Bone marrow (tissue), 2 donors: ENCODE measurements at places on chromosomes 4 and X.
A peak's percentile ranks its signal among the peaks of the same experiment; 100 is the strongest.

- DNase-seq: no peak
Observed at GRCh38 chr4:81971637-81972381, 402.0 kb downstream of the HNRNPD start.

DNA sequence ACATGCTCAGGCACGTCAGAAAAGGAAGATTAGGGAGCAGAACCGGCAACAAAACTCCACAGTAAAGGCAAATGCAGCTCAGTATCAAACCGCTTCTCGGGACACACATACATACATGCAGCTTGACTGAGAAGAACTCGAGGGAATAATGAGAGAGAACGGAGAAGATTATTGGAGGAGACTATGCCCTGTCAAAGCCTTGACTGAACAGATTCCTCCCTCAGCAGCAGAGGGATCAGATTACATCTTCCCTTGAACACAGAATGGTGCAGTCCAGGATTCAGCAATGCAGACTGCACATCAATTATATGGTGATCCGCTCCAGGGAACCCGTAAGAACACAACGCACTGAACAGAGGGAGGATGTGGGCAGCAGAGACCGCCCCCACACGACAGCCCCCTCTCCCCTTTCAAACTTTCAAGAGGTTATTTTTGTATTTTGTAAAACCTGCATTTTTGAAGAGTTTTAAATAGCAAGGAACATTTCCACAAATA is 183.2 kb downstream of the FBXW7 start:
- no peak for DNase-seq

DNA sequence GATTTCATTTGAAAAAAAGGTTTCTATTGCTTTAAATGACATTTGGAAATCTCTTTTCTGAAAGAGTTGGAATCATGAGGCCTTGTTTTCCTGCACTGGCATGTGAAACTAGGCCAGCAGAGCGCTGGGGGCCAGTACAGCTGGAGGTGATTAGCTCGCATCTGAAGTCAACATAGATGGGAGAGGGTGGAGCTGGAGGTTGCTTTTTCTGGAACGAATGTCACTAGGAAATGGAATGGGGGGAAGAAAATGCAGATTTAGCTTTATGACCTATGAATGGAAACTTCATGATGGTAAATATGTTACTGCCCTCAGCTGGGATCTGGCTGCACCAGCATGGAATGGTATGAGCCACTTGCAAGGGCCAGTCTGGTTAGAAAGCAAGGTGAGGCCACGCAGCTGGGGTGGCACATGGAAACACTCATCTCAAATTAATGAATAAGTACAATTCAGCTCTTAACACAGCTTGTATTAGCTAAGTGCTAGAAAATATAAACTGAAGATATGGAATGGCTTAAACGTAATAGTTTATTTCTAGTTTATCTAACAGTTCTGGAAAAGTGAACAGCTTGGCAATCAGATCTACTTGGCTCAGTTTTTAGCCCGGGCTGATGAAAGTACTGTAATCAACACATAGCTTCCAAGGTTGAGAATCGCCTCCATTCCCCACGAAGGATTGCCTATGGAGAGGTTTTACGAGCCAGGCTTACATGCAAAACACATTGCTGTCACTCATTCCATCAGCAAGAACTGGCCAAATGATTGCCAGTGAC is 32.5 kb downstream of the SLC10A6 start:
- DNase-seq: no peak

GRCh38 chr4:187193141-187193540 is 469.5 kb upstream of the FAT1 start:
- DNase-seq: no peak

DNA sequence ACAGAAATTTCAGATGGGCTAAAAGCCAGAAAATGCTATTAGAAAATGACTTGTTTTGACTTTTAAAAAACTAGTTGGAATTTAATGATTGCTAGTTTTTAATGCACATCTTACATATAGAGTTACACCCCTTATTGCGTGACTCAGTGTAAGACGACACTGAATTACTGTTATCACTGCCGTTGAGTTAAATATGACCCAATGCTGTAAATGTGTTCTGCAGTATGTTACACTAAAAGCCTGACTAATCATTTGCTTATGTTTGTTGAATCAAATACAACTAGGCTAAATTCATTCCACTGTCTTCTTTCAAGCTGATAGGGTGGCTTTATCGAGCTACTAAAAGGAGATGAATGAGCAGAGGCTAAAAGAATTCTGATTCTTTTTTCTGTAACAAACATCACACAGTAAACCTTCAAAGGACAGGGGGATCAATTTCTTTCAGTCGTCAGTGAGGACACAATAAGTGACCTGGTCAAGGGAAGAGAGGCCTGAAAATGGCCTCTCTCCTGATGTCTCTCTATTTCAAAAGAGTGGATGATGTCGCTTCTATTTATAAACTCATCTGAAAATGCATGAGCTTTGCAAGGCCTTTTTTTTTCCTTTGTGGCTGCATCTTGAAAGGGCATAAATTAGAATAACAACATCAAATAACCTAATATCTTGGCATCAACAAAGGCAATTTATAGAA is 142.2 kb upstream of the KCNIP4 start:
- DNase-seq: no peak

- no peak for DNase-seq
Observed at GRCh38 chr4:63460075-63460474, 949.2 kb downstream of the TECRL start.

DNA sequence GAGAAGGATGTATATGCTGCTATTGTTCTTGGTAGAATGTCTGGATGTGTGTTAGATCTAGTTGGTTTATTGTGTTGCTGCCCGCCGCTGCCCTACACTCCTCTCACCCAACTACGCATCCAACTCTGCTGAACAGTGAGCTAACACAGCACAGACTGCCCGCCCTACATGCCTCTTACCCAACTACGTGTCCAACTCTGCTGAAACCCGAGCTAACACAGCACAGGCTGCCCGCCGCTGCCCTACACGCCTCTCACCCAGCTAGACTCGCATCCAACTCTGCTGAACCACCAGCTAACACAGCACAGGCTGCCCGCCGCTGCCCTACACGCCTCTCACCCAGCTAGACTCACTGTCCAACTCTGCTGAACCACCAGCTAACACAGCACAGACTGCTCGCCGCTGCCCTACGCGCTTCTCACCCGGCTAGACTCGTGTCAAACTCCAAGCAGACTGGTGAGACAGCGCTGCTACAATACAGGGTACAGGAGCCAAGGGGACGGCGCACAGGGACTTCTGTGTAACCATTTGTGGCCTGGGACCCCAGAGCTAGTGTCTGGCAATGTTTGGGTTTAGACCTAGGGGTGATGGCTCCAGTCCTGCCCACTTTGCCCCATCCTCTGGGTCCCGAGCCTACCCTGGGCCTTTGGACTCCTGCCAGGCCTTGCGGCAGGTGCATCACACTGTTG is 11.6 kb upstream of the CTBP1 start:
- DNase-seq: no peak

DNA sequence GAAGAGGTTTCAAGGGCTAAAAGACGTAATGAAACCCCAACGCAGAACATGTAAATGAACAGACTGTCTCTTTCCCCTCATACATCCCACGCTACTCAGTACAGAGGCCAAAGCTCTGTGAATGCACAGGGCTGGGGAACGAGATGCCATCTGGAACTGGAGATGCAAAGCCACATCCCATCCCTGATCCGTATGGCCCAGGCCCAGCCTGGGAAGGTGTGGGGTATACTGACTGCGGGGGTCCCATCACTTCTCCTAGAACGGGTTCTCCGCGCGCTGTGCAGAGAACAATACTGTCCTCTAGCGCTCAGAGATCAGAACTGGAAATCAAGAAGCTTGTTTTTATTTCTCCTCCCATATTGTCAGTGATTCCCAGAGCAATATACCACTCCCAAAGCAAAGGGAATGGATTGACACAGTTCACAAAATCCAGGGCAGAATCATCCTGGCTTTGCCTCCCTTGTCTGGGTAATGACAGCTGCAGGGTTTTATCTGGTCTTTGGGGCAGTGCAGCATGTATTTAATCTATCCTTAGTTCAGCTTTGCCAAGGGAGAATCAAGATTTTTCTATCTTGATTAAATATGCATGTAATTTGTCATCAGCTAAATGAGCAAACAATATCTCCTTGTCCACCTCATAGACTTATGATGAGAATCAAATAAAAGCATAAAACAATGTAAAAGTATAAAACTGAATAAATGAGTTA is 47.3 kb upstream of the TLR3 start:
- DNase-seq: no peak

- no peak for DNase-seq
Observed at GRCh38 chr4:141713185-141713584, 76.8 kb downstream of the IL15 start.

- DNase-seq: no peak
Observed at GRCh38 chr4:84578540-84579402, 4.2 kb upstream of the CDS1 start.

DNA sequence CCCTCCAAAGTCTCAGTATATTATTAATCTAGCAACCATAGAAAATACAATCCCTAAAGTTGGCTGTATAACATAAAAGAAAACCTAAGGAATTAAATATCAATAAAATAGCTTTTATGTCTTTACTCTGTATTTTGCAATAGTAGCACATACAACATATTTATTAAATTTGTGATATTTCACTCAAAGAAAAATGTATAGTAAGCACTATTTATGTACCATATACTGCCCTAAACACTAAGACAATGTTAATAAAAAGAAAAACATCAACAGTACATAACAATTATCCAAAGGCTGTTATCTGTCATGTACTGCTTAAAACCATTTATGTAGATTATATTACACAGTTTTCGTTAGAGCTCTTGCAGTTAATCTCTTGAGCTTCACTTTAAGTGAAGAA is 834.5 kb upstream of the INTU start:
- DNase-seq: no peak

GRCh38 chr4:88442689-88443191 is 14.2 kb upstream of the HERC5 start:
- no peak for DNase-seq

GRCh38 chr4:83276299-83277040 is 8.1 kb downstream of the COQ2 start:
- peak; percentile 51 for DNase-seq

DNA sequence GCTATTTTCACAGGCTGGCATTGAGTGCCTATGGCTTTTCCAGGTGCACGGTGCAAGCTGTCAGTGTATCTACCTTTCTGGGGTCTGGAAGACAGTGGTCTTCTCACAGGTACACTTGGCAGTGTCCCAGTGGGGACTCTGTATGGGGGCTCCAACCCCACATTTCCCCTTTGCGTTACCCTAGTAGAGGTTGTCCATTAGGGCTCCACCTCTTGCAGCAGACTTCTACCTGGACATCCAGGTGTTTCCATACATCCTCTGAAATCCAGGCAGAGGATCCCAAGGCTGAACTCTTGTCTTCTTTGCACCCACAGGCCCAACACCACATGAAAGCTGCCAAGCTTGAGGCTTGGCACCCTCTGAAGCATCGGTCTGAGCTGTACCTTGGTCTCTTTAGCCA is 735.7 kb upstream of the INTU start:
- no peak for DNase-seq

DNA sequence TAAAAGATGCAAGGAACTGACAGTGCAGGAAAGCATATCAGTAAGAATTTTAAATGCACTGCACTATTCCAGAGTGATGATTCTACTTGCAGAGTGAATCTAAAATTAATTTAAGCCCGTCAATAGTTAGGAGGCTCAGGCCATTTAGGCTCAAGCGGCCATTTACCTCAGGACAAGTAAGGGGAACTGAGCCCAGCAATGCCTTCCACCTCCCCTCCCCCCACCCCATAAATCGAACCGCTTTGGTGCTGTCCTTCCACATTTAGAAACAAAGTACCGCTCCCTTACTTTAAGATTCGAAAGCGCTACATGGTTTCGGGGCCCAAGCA is 665 bp downstream of the RBM41 start:
- no peak for DNase-seq

DNA sequence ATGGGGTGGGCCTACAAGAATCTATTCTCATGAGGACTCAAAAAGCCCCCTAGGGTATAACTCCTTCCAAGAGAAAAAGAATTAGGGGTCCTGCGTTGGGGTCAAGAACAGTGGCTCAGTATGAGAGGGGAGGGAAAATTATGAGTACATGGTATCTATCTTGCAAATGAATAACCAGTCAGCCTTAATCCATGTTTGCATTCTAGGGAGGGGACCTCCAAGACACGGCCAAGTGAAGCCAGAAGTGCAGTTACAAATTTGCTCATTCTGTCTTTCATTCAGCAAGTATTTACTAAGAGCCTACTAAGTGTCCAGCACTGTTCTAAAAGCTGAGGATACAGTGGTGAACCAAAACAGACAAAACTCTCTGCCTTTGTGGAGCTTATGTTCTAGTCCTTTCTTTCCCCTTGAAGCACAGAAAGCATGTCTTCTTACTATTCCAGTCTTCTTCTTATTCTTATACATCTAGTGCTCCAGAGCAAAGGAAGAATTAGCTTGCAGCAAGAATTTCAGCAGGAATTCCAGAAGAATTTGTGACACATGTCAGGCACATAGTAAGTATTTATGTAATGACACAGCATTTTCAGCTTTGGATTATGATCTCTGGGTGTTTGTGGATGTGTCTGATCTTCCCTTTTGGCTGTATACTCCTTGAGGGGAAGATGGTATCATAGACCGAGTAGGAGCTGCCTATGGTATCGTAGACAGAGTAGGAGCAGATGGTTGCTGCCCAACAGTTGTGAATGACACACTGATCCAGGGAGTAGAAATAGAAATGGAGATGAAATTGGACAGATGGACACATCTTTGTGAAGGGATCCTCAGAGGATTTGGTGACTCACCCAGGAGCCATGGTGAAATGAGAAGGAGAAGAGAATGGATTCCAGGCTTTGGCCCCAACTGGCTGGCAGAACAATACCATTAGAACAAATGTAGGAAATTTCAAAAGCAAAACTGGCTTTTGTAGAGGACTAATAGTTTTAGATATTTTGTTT is 75.9 kb downstream of the COQ2 start:
- DNase-seq: no peak

- no peak for DNase-seq
Observed at GRCh38 chrX:111850975-111851374, 25.0 kb upstream of the TRPC5OS start.

- no peak for DNase-seq
Observed at GRCh38 chrX:9912351-9913145, 54.6 kb upstream of the CLDN34 start.

DNA sequence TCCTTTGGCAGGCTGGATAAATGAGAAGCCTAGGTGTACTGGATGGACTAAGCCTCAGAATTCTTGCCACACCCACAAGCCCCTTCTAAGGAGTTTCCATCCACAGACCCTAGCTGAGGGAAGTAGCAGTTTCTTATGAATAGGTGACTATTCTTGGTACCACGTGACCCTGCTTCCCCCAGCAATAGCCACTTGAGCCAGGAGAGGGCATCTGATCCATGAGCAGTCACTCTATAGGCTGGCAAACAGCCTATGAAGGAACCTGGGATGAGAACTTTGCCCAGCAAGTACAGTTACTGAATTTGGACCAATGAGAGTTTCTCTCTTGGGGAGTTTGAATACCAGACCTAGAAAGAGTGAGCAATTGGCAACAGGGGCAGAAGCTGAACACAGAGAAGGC is 84.0 kb downstream of the RTL9 start:
- peak; percentile 9 for DNase-seq

GRCh38 chr4:166315721-166316467 is 442.9 kb downstream of the TLL1 start:
- DNase-seq: no peak

- DNase-seq: no peak
Observed at GRCh38 chrX:19829814-19830213, 57.6 kb downstream of the SH3KBP1 start.
